GM12878 (cell line): ENCODE measurements at places on chromosomes 3 and 15. TPM values are rescaled to one million over a fixed set of nuclear protein-coding genes. Genes with fewer than 3 reads are reported as not detected.

Gene PRR20G
- not detected in 2 replicates for total RNA-seq

DNA sequence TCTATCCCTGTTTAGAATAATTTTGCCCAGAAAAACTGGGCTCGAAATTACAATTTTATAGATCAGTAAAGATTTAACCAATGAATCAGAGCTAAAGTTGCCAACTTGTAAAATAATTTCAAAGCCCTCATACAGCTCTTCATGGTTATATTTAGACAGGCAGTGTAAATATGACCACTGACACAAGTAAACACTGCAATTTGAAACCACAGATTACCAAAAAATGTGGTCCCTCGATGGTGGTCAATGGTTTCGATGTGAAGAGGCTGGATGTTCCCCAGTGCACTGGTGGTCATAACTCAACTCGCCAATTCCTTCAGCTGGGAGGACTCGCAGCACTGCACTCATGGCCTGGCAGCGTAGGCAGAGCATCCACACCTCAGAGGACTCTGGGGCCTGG lies 28.6 kb downstream of the LRTM1 start:
- no peak for DNase-seq

- no peak for DNase-seq
These were observed 36.7 kb downstream of the SRP14 start for GRCh38 chr15:40002295-40002694.

- DNase-seq, result no peak
These were observed 59.0 kb downstream of the EPHB3 start for GRCh38 chr3:184620475-184621119.

Gene PARL
- total RNA-seq, result 74.1 and 80.2 TPM in 2 replicates

Gene GLT8D1
- 35.3 and 41.0 TPM in 2 replicates for total RNA-seq

GRCh38 chr15:91302588-91303439 lies 202.8 kb downstream of the SV2B start:
- DNase-seq, result peak; percentile 17

DNA sequence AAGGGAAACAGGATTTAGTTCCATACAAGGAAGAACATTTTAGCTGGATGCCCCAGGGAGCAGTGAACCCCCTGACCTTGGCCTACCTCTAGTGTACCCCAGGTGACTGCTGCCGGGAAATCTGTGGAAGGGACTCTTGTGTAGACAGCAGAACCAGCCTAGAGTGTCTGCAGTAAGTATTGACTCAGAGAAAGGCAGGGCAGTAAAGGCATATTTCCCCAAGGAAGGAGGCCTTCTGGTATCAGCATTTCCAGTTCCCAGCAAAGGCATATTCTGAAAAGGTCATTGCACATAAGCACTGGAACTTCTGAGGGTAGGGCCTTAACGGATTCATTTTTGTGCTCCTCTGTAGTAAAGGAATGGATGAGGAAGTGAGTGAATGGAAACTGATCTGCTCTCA lies 246.2 kb downstream of the FAM43A start:
- DNase-seq, result no peak

Gene PLA2G4E
- total RNA-seq, result 0.05 and 0.11 TPM in 2 replicates

DNA sequence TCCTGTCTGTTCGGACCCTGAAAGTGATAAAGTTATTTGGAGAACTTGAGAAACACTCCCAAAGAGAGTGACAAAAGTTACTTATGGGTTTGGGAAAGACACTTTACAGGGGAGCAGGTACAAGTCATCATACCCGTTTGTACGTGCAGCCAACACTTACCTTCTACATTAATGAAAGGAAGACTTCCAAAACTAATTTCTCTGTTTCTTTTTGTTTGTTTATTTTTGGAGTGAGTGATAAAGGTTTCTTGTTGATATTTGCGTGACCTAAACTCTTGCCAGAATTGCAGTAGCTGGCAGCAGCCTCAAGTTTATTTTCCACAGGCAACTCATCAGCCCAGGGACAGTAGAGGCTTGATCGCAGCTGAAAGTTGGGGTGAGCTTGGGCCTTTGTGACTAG lies 8.4 kb downstream of the ABHD2 start:
- DNase-seq, result no peak

Gene SERINC4
- 0.13 and 0.15 TPM in 2 replicates for total RNA-seq

Gene GPR62
- not detected in 2 replicates for total RNA-seq

Gene VEPH1
- total RNA-seq, result 0.19 and 0.26 TPM in 2 replicates

Gene GABRR3
- total RNA-seq, result not detected in 2 replicates

DNA sequence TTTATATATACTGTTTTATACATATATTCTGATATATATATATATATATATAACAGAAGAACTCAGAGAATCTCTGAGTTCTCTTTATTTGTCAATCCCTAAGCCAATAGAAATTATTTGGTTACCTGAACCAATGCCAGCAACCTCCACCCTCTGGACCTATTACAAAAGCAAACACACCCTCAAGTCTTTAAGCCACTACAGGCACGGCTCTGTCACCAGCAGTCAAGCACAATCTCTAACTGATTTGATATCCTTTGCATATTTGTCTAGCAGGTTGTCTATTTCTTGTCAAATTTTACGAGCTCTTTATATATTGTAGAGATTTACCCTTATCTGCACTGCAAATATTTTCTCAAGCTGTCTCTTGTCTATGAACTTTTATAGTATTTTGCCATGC lies 66.6 kb upstream of the TOPAZ1 start:
- no peak for DNase-seq
